ENCODE measurements at places on chromosomes 11 and 22. TPM values are rescaled to one million over a fixed set of nuclear protein-coding genes. Genes with fewer than 3 reads are reported as not detected.
A peak's percentile ranks its signal among the peaks of the same experiment; 100 is the strongest.

- no peak overlapping the region for H3K27ac ChIP-seq
- H3K4me3 ChIP-seq = no peak overlapping the region
- DNase-seq = no peak
- no peaks in the 10 kb centered on the region for H3K27me3 ChIP-seq
- H3K36me3 ChIP-seq = no peaks in the 10 kb centered on the region
Measured at GRCh38 chr22:27237080-27237741, 564.3 kb downstream of the MN1 start.

DNA sequence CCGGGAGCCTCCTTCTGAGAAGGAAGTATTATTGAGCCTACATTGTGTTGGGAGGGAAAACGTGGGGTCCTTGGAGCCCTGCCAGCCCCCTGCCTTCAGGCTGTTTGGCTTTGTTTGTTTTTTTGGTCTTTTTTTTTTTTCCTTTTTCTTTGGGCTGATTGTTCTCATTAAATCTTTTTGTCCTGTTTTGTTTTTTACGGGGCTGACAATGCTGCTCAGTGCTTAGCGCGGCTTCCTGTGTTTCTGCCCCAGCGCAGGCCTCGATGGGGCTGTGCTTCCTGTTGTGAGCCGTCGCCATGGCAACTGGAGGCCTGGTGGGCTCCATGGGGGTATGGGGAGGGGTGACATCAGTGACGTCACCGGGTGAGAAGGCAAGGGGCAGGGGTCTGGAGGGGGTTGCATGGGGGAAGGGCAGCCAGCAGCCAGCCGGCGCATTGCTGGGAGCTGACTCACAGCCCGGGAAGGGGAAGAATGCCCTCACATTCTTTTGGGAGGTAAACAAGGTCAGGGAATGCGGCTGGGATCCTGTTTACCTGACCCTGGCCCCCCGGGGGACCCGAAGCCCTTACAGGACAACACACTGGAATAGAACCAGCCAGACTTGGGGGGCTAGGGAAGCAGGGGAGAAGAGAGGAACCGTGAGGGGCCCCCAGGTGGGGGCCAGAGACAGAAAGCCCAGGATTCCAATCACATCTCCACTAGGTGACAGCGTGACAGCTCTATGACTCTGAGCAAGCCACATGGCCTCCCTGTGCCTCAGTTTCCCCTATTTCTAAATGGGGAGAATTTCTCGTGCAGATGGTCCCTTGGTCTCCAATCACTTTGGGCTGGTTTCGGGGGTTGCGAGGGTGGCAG lies 22.2 kb upstream of the CBX7 start:
- H3K27ac ChIP-seq = peak overlapping the region; percentile 61
- H3K36me3 ChIP-seq = no peaks in the 10 kb centered on the region
- peaks cover 15% of the 10 kb centered on the region for H3K4me1 ChIP-seq
- H3K4me3 ChIP-seq = no peak overlapping the region
- DNase-seq = peak; percentile 68
- H3K27me3 ChIP-seq = no peaks in the 10 kb centered on the region

- no peaks in the 10 kb centered on the region for H3K27me3 ChIP-seq
- peaks cover 16% of the 10 kb centered on the region for H3K36me3 ChIP-seq
- H3K27ac ChIP-seq = no peak overlapping the region
- H3K4me3 ChIP-seq = no peak overlapping the region
- peaks cover 5% of the 10 kb centered on the region for H3K4me1 ChIP-seq
Measured at GRCh38 chr11:64767344-64768299, 7.8 kb upstream of the PYGM start.

DNA sequence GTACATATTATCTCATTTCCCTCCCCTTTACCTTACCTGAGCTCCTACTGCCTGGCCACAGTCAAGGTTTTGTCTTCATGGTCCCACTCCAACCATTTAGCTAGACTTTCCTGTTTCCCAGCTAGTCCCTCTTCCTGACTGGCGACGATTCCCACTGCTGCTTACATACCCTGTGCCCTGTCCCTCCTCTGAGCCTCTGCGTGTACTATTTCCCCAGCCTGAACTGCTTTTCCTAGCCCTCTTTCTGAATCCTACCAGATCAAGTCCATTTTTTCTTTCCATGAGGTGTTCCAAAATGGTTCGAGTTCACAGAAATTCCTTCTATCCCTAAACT lies 23.4 kb downstream of the MRPL16 start:
- no peaks in the 10 kb centered on the region for H3K36me3 ChIP-seq
- no peaks in the 10 kb centered on the region for H3K27me3 ChIP-seq
- H3K4me1 ChIP-seq = peaks cover 15% of the 10 kb centered on the region
- H3K27ac ChIP-seq = peak overlapping the region; percentile 29
- no peak overlapping the region for H3K4me3 ChIP-seq

GRCh38 chr11:33779849-33780528 lies 5.7 kb upstream of the FBXO3 start:
- no peak for DNase-seq
- no peak overlapping the region for H3K27ac ChIP-seq
- H3K36me3 ChIP-seq = no peaks in the 10 kb centered on the region
- H3K4me3 ChIP-seq = no peak overlapping the region
- no peaks in the 10 kb centered on the region for H3K4me1 ChIP-seq
- H3K27me3 ChIP-seq = no peaks in the 10 kb centered on the region

GRCh38 chr22:32629573-32629957 lies 155.0 kb downstream of the FBXO7 start:
- no peak overlapping the region for H3K27ac ChIP-seq
- H3K4me1 ChIP-seq = no peaks in the 10 kb centered on the region
- no peaks in the 10 kb centered on the region for H3K27me3 ChIP-seq
- no peak overlapping the region for H3K4me3 ChIP-seq
- no peaks in the 10 kb centered on the region for H3K36me3 ChIP-seq

- peak within 1 kb of the TSS; percentile 77 for H3K27ac ChIP-seq
- H3K4me3 ChIP-seq = peak within 1 kb of the TSS; percentile 85
- peak; percentile 98 for DNase-seq
- peaks cover 19% of the 10 kb centered on the region for H3K36me3 ChIP-seq
Measured at GRCh38 chr11:94493281-94494125, at the start of the genes ANKRD49 and MRE11. ANKRD49 (plus strand) TSS chr11:94493984; CDS start chr11:94496694, 2,710 bp downstream. MRE11 (minus strand) TSS chr11:94493844; CDS start chr11:94492801, 1,043 bp downstream.

DNA sequence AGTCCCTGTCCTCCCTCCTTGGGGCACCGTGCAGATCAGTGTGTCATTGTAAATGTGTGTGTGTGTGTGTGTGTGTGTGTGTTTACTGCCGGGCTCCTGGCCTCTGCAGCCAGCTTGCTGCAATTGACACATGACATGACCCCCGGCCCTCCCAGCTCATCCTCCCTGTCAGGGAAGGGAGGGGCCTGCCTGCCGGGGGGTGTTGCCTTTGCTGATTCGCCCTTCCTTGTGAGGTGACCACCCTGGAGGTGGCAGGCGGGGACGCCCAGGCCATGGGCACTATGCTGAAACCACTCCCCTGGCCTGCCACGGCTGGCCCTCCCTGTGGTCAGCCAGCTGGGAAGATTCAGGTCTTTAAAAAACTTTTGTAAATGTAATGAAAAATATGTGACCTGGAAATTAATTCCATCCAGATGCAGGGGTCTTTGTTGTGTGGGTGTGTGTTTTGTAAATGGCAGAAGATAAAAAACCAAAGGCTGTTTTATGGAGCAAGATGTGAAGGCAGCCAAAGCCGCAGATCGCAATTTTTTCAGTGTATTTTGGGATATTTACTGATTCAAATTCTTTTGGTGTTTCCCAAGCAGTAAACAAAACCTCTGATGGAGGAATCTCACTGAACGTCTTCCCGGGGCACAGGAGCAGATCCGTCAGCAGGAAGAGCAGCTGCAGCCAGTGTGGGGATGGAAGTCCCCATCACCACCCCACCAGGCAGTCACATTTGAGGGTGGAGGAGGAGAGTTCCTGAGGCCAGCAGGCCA lies 23.2 kb downstream of the SHISAL1 start:
- no peaks in the 10 kb centered on the region for H3K4me1 ChIP-seq
- no peak for DNase-seq
- no peaks in the 10 kb centered on the region for H3K36me3 ChIP-seq
- H3K4me3 ChIP-seq = no peak overlapping the region
- no peak overlapping the region for H3K27ac ChIP-seq
- H3K27me3 ChIP-seq = no peaks in the 10 kb centered on the region

DNA sequence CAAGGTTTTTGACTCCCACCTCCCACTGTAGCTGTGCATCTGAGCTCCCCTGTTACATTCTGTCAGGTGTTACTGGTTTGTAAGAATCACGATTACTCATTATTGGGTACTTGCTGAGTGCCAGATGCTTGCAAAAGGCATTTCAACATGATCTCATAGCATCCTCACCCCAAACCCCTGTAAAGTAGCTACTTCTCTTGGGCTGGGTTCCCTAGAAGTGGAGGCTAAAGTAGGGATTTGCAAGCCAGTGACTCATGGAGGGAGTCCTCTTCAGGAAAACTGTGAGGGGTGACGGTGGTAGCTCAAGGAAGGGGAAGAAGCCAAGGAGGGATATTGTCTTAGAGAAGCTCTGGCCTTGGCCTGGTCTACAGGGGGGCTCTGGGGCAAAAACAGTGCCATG lies 78.6 kb downstream of the TIMP3 start:
- H3K36me3 ChIP-seq = no peaks in the 10 kb centered on the region
- H3K4me1 ChIP-seq = no peaks in the 10 kb centered on the region
- no peaks in the 10 kb centered on the region for H3K27me3 ChIP-seq
- H3K27ac ChIP-seq = no peak overlapping the region
- no peak for DNase-seq
- H3K4me3 ChIP-seq = no peak overlapping the region

- DNase-seq = no peak
- H3K27ac ChIP-seq = no peak overlapping the region
- no peaks in the 10 kb centered on the region for H3K36me3 ChIP-seq
- no peaks in the 10 kb centered on the region for H3K4me1 ChIP-seq
- H3K27me3 ChIP-seq = no peaks in the 10 kb centered on the region
Measured at GRCh38 chr11:110824912-110825620, 112.8 kb upstream of the ARHGAP20 start.

- H3K27me3 ChIP-seq = no peaks in the 10 kb centered on the region
- no peaks in the 10 kb centered on the region for H3K36me3 ChIP-seq
- no peak for DNase-seq
- H3K4me1 ChIP-seq = peaks cover 11% of the 10 kb centered on the region
Measured at GRCh38 chr11:72864702-72865655, 50.8 kb downstream of the ATG16L2 start.

GRCh38 chr11:128916037-128916572 lies 24.9 kb downstream of the KCNJ5 start:
- no peak overlapping the region for H3K4me3 ChIP-seq
- H3K27ac ChIP-seq = no peak overlapping the region
- H3K36me3 ChIP-seq = no peaks in the 10 kb centered on the region
- no peaks in the 10 kb centered on the region for H3K4me1 ChIP-seq
- DNase-seq = no peak
- no peaks in the 10 kb centered on the region for H3K27me3 ChIP-seq

- H3K4me3 ChIP-seq = no peak overlapping the region
- H3K4me1 ChIP-seq = no peaks in the 10 kb centered on the region
- H3K27me3 ChIP-seq = no peaks in the 10 kb centered on the region
- no peak overlapping the region for H3K27ac ChIP-seq
- DNase-seq = no peak
Measured at GRCh38 chr11:100930185-100930778, 199.3 kb downstream of the PGR start.

GRCh38 chr22:20087319-20088262 lies 7.5 kb downstream of the DGCR8 start:
- peaks cover 4% of the 10 kb centered on the region for H3K4me1 ChIP-seq
- no peaks in the 10 kb centered on the region for H3K27me3 ChIP-seq
- peaks cover 68% of the 10 kb centered on the region for H3K36me3 ChIP-seq
- H3K4me3 ChIP-seq = no peak overlapping the region
- no peak overlapping the region for H3K27ac ChIP-seq
- no peak for DNase-seq

DNA sequence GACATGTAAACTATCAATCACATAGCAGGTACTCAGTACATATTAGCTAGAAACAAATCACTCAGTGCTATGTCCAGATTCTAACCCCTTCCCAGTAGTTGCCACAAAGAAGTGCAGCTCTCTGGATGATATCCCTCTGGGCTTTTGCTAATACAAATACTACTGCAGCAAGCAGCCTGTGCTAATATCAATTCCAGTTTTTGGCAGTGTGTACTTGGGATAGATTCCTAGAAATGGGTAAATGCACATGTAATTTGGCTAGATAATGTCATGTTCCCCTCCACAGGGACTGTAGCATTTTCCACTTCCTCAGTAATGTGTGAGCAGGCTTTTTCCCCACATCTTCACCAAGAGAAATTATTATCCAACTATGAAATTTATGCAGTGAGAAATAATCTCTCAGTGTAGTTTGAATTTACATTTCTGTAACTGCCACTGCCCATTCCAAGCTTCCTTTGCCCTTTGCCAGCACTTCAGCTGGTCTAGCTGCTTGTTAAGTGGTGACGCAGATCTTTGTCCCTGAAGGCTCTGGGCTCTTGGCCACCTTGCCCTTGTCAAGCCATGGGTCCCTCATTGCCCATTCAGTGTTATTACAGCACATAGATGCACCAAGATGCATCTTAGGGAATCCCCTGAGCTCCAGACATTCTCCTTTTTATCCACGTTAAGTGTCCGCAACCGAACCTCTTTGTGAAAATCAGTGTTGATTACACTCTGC lies 107.1 kb upstream of the CLPB start:
- no peaks in the 10 kb centered on the region for H3K36me3 ChIP-seq
- H3K4me1 ChIP-seq = peaks cover 7% of the 10 kb centered on the region
- DNase-seq = peak; percentile 67
- no peak overlapping the region for H3K27ac ChIP-seq
- H3K27me3 ChIP-seq = no peaks in the 10 kb centered on the region

Gene OR52B6
- total RNA-seq = not detected

Gene RASGRP2
- 2.3 TPM for total RNA-seq

Gene OR52I2
- not detected for total RNA-seq

Gene RIMBP3B
- 0.14 TPM for total RNA-seq

Gene KRTAP5-7
- 0.12 TPM for total RNA-seq

Gene MEI1
- total RNA-seq = 2.3 TPM
